Fibroblast of lung (primary cell): ENCODE measurements at places on chromosomes 7 and 10. TPM values are rescaled to one million over a fixed set of nuclear protein-coding genes. Genes with fewer than 3 reads are reported as not detected.

- no peak overlapping the region for H3K4me3 ChIP-seq
- H3K4me1 ChIP-seq, result no peaks in the 10 kb centered on the region
- H3K27me3 ChIP-seq, result peaks cover 2% of the 10 kb centered on the region
- H3K27ac ChIP-seq, result no peak overlapping the region
- no peak for DNase-seq
- H3K36me3 ChIP-seq, result no peaks in the 10 kb centered on the region
Measured at GRCh38 chr10:44066527-44067255, 318.2 kb downstream of the CXCL12 start.

GRCh38 chr7:19648791-19649190, 60.0 kb downstream of the POLR1F start:
- no peak overlapping the region for H3K4me3 ChIP-seq
- no peak for DNase-seq
- no peaks in the 10 kb centered on the region for H3K27me3 ChIP-seq

DNA sequence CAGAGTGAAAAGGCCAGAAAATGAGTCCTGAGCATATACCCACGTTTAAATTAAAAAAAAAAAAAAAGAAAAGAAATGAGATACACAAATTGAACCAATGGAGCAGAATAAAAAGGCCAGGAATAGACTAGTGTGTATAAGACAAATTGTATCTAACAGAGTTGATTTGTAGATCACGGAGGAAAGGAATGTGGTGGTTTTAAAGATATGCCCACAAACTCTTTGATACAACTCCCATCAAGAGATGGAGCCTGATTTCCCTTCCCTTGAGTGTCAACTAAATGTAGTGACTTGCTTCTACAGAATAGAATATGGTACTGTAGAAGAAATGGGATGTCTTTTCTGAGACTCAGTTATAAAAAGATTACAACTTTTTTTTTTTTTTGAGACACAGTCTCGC, 10.4 kb downstream of the SYPL1 start:
- H3K4me1 ChIP-seq, result no peaks in the 10 kb centered on the region
- no peaks in the 10 kb centered on the region for H3K27me3 ChIP-seq
- DNase-seq, result peak; percentile 70
- H3K36me3 ChIP-seq, result peaks cover 3% of the 10 kb centered on the region
- H3K27ac ChIP-seq, result no peak overlapping the region
- H3K4me3 ChIP-seq, result no peak overlapping the region

The VAX1 gene
- total RNA-seq, result not detected in 2 replicates

DNA sequence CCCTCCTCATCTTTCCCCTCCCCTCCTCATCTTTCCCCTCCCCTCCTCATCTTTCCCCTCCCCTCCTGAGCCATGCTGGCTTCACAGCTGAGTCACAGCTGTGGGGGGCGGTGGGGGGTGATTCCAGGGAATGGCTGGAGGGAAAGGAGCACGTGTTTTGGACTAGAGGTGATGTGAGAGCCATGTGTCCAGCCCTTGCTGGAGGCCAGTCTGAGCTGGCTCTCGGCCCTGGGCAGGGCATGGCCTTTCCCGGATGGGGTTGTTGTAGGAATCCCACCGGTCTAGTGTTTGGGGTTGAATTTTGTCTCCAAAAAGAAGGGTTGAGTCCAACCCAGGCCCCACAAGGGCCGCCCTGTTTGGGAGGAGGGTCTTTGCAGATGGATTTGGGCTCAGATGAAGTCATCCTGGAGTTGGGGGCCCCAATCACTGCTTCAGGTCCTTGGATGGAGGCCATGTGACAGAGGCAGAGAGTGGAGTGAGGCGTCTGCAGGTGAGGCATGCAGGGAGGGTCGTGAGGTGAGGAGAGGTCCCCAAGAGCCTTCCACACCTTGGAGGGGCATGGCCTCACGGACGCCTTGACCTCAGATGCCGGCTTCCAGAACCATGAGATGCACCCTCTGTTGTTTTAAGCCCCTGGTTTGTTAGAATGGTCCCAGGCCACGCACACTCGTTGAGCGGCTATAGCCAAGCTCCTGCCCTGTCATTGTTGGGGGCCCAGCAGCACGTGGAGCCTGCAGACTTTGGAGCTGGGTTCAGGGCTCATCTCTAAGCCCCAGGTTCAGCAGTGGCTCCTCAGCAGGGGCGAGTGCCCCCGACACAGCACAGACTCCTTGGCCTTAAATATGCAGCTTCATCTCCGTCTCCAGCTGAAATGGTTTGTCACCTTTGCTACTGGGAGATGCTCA, 101.6 kb downstream of the DNAJB6 start:
- H3K4me1 ChIP-seq, result no peaks in the 10 kb centered on the region
- no peaks in the 10 kb centered on the region for H3K27me3 ChIP-seq
- no peaks in the 10 kb centered on the region for H3K36me3 ChIP-seq
- no peak overlapping the region for H3K27ac ChIP-seq

- H3K4me1 ChIP-seq, result peaks cover 4% of the 10 kb centered on the region
- no peaks in the 10 kb centered on the region for H3K27me3 ChIP-seq
- H3K4me3 ChIP-seq, result no peak overlapping the region
- no peak for DNase-seq
- H3K36me3 ChIP-seq, result no peaks in the 10 kb centered on the region
Measured at GRCh38 chr7:42869131-42870020, 42.5 kb downstream of the C7orf25 start.

The RBP4 gene
- total RNA-seq, result not detected in 2 replicates

DNA sequence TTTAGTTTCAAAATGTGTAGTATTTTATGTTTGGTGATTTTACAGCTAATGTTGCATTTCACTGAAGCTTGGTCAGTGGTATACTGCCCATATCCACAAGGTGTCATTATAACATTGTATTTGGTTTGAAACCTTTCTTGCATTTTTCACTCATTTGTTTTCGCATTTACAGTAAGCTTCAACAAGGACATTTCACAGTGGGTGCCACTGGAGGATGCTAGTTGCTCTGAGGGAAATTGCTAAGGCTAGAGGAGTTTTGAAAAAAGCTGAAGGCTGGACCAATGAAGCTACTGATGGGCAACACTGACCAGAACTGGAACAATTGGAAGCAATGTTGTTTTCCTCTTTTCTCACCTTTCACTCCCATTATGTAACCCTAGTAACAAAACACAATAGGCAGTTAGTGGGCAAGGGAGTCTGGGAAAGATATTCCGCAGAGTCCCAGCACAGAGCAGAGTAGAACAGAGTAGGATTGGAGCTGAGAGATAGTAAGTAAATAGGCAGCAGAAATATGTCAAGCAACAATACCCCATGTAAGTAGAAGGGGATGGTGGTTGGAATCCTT, 23.6 kb upstream of the SRI start:
- DNase-seq, result peak; percentile 66
- no peaks in the 10 kb centered on the region for H3K36me3 ChIP-seq
- no peak overlapping the region for H3K27ac ChIP-seq

The PODXL gene
- 0.17 and 0.26 TPM in 2 replicates for total RNA-seq

The IDI2 gene
- not detected in 2 replicates for total RNA-seq

The HABP2 gene
- not detected in 2 replicates for total RNA-seq

The SORCS3 gene
- not detected in 2 replicates for total RNA-seq

- H3K27ac ChIP-seq, result no peak overlapping the region
- no peak for DNase-seq
- no peaks in the 10 kb centered on the region for H3K36me3 ChIP-seq
- no peak overlapping the region for H3K4me3 ChIP-seq
Measured at GRCh38 chr7:33411020-33411419, 281.7 kb downstream of the BBS9 start.

- H3K36me3 ChIP-seq, result no peaks in the 10 kb centered on the region
- no peaks in the 10 kb centered on the region for H3K27me3 ChIP-seq
- peak; percentile 73 for DNase-seq
- H3K4me3 ChIP-seq, result peak overlapping the region; percentile 65
- peaks cover 10% of the 10 kb centered on the region for H3K4me1 ChIP-seq
- H3K27ac ChIP-seq, result peak overlapping the region; percentile 9
Measured at GRCh38 chr7:47253650-47254080, 328.2 kb downstream of the TNS3 start.
